ENCODE measurements at places on chromosomes 2 and 18. TPM values are rescaled to one million over a fixed set of nuclear protein-coding genes. Genes with fewer than 3 reads are reported as not detected.

GRCh38 chr2:11998218-11998617 lies 251.8 kb downstream of the LPIN1 start:
- DNase-seq = no peak

DNA sequence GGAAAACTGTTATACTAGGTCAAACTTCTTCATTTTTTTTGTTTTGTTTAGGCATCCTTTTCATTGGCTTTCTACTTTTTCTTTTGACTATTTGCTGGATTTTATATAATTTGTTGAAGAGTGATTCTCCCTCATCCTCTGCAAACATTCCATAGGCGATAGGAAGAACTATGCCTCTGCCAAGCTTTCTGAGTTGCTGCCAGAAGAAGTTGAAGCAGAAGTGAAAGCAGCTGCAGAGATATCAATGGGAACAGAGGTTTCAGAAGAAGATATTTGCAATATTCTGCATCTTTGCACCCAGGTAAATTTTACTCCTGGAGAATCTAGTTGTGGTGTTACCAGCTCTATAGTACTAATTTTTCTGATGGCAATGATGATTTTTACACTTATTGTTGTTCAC lies 25.4 kb downstream of the NOP58 start:
- DNase-seq = no peak

- DNase-seq = no peak
Observed at GRCh38 chr2:3442185-3442584, 62.7 kb downstream of the TRAPPC12 start.

CFLAR gene
- 83.3 TPM for total RNA-seq

GIGYF2 gene
- 66.2 TPM for total RNA-seq
